Kidney tubule cell (primary cell): ENCODE measurements at places on chromosomes 5 and 9.

GRCh38 chr9:134336924-134337323 is 10.7 kb downstream of the RXRA start:
- no peak for DNase-seq

GRCh38 chr5:5617024-5617423 is 194.5 kb downstream of the ICE1 start:
- DNase-seq: no peak

DNA sequence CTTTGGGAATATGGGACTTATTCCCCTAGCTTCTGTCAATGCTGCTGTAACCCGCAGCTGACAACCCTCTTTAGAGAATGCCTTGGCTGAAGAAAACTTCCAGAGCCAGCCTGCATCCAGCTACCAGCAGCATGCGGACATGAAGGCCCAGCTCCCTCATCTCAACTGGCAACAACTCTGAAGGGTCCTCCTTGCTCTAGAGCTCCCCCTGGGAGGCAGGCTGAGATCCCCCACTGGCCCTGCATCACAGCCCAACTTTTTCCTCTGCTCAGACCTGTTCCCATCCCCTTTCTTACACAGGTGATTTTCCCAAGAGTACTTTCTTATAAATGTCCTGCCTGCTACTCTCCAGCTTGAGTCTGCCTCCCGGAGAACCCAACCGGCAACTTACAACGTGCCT is 18.7 kb upstream of the WNT8A start:
- no peak for DNase-seq

DNA sequence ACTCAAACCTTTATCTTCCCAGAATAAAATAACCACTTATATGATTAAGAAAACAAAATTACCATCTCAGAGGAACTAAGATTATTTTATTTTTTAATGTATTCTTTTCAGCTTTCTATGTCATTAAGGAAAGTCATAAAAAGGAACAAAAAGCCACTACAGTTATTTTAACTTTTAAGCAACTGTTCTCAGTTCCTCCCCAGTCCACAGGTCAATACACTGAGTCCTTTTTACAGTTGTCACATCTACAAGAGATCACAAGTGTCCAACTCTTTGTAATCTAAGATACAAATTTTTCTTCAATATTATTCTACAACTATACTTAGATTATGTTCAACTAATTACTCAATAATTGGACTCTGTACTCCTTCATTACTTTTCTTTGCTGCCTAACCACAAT is 782.8 kb upstream of the ACO1 start:
- no peak for DNase-seq

DNA sequence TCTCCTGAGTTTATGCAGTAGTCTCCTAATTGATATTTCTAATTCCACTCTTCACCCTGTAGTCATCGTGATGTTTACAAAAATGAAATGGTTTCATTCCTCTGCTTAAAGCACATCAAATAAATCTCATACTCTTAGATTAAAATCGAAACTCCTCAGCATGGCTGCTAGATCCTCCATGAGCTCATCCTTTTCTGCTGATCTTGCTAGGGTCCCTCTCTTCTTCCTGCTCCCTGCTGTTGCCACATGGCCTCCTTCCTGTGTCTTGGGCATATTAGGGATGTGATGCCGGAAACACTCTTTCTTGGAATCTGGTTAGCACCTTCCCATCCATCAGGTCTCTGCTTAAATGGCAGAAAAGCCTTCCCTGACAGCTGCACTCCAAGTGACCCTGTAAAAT is 59.5 kb upstream of the MEGF10 start:
- DNase-seq: no peak

DNA sequence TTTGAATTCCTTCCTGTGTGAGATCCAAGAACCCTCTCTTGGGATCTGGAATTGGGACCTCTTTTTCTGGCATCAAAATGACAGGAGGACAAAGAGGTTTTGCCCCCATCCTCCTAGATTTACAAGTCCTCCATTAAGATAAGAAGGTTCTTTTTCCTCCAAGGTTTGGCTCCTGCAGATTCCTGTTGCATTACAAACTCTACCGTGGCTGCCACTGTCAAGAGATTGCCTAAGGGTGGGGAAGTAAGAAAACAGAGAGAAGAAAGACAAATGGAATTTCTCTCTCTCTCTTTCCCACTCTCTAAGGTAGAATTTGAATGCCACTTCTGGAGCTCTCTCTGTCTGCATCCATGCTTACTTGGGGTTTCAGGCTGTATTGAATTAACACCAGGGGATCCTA is 12.0 kb upstream of the SVEP1 start:
- no peak for DNase-seq

GRCh38 chr5:150172145-150172544 is 5.6 kb downstream of the CDX1 start:
- no peak for DNase-seq

GRCh38 chr9:121576281-121577075 is 75.0 kb upstream of the DAB2IP start:
- DNase-seq: no peak
